ENCODE measurements at places on chromosomes 3 and 15.

DNA sequence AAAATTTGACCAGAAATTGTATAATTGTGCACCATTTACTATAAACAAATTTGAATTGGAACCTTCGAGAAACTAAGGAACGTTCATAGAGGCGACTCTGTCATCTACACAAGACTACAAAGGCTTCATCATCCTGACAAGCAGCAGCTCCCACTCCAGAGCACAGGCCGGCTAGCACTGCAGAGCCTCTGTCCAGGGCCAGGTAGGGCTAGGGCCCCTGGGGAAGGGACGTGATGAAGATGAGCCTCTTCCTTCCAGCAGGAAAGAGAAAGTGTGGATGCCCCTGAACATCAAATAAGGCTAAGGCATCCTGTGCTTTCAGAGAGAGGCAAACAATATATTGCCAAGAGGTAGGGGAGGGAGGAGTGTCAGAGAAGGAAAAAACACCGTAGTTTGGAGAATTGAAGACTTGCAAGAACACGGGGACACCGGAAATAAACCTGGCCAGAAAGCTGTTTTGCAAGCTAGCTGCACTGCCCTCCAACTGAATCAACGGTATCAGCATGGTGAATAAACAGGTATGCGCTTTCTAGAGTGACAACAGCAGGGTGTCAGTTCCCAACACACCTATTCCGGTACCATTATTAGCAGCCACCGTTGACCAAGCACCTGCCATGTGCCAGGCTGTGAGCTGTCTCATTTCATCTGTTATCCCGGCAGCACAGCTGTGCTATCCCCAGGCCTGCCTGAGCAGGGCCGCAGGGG lies 12.4 kb downstream of the XXYLT1 start:
- DNase-seq = no peak

- DNase-seq = peak; percentile 13
These were observed 83.1 kb upstream of the PLCL2 start for GRCh38 chr3:16801698-16802097.

- no peak for DNase-seq
These were observed 13.1 kb upstream of the SNX22 start for GRCh38 chr15:64138331-64138941.

DNA sequence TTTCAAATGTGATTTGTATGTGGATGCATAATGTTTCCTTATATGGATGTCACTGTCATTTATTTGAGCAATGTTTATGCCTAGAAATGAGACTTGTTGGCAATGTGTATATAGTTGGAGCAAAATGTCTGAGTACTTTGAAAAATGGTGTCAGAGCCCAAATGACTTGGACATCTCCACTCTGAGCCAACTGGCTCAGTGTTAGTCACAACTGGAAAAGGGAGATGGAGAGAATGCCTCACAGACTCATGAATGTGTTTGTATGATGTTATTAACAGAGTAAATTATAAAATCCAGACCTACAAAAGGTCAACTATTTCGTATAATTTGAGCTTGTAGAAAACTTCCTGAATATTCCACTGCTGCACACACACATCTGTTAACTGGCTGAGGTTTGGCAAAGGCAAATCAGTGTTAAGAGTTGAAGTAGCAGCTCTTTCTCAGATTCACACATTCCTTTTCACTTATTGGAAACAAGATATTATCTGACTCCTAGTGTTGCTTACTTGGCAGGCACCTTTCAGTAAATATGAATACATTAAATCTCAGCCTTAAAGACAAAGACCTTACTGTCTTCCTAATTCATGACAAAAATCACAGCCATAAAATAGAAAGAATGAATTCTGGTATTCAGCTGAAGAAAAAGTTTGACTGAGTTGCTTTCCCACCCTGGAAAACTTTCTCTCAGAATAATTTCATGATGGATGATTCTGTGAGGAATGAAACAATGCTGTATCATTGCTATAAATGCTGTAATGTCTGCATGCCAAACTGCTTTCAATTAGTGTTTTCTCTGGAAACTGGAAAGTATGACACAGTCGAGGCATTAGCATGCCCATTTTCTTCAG lies 27.0 kb downstream of the ADIPOQ start:
- no peak for DNase-seq

GRCh38 chr3:47491186-47491585 lies 15.4 kb upstream of the SCAP start:
- no peak for DNase-seq

- no peak for DNase-seq
These were observed 8.9 kb upstream of the XCR1 start for GRCh38 chr3:46036191-46036590.

- DNase-seq = no peak
These were observed 394.0 kb downstream of the LRTM1 start for GRCh38 chr3:54533856-54534255.

DNA sequence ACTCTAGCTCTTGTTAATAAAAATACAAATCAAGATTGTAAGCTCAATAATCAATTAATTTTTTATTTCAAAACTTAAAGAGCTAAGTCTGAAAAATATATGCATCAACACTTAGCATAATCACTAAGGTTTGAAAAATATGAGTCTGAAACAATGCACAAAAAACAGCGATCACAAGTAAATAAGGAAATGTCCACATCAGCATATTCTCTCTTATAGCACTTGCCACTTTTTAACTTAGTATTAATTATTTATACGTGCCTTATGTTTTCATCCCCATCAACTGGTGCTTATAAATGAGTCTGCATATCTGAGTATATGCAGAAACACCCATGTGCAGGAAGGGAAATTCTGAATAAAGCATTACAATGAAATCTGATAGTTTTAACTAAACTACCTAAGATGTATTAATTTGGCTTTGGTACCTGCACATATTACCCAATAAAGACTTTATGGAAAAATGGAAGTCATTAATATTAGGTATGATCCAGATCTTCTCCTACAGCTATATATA lies 28.3 kb downstream of the AQR start:
- DNase-seq = no peak

GRCh38 chr3:155347901-155348300 lies 54.4 kb upstream of the STRIT1 start:
- DNase-seq = no peak

DNA sequence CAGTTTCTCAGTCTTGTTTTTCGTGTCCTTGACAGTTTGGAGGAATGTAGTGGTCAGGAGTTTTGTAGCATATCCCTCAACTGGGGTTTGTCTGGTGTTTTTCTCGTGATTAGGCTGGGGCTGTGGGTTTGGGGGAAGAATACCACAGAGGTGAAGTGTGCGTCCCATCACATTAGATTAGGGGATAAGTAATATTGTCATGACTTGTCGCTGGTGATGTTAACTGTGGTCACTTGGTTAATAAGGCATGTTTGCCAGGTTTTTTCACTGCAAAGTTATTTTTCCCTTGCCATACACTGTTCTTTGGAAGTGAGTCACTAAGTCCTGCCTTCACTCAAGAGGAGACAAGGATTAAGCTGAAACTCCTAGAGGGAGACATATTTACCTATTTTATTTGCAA lies 39.1 kb downstream of the PAK2 start:
- DNase-seq = peak; percentile 64

GRCh38 chr3:22704166-22704565 lies 499.0 kb upstream of the UBE2E2 start:
- no peak for DNase-seq

DNA sequence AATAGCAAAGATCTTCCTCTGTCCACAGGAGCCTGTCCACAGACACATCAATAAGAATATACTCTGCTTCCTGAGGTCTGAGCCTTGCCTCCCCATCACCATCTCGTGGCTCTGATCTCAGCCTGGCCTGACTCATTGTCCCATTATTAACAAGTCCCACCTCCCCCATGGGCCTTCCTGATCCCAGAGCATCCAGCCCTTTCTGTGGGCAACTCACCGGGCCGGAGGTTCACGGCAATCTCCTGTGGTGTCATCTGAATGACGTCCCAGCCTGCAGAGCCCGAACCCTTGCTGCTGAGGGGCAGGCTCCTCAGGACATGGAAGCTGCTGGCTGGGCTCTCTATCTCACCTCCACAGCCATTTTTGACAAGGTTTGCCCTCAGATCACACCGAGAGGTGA lies 28.1 kb downstream of the ITGB5 start:
- peak; percentile 89 for DNase-seq

- peak; percentile 19 for DNase-seq
These were observed 1090.0 kb downstream of the OTOL1 start for GRCh38 chr3:162586591-162586990.

- peak; percentile 4 for DNase-seq
These were observed 38.5 kb downstream of the C3orf62 start for GRCh38 chr3:49238274-49239127.

DNA sequence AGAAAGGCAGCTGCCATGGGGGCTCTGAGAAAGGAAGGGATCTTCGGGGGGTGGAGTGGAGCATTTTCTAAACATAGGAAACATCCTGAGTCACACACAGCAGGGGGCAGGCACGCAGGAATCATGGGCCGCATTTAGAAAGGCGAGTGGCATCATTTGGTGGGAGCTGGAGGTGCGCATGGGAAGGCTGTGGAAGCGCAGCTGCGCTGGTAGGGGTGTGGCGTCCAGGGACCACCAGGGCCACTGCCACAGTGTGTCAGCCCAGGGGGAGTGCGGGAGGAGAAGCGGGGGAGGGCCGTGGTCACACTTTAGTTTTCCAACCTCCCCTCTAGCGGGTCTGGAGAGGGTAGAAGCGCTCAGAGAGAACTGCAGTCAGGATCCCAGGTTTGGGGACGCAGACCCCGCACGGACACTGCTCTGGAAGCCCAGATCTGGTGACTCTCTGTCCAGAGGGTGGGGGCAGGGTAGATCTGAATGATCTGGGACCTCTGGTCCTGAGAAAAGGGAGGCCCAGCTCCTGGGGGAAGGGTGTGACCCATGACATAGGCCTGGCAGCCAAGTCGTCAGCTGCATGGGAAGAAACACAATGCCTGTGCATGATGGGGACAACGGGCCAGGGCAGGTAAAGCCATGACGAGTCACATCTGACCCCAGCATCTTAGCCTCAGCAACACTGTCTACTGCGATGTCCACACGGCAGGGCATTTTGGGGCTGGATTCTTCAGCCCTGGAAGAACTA lies 88.0 kb upstream of the IQSEC1 start:
- DNase-seq = no peak

- no peak for DNase-seq
These were observed 103.1 kb upstream of the UNC13C start for GRCh38 chr15:53875139-53875538.
